ENCODE measurements at places on chromosomes 7 and 10. TPM values are rescaled to one million over a fixed set of nuclear protein-coding genes. Genes with fewer than 3 reads are reported as not detected.

The PIK3CG gene
- under 0.01 TPM for total RNA-seq

The MCM10 gene
- total RNA-seq = 3.2 TPM

The EPO gene
- total RNA-seq = not detected

The CEP41 gene
- 26.6 TPM for total RNA-seq

The CROT gene
- total RNA-seq = 17.3 TPM

The RAB19 gene
- not detected for total RNA-seq

The ASB10 gene
- not detected for total RNA-seq

The CPN1 gene
- not detected for total RNA-seq

The MSS51 gene
- 1.6 TPM for total RNA-seq

The KEL gene
- not detected for total RNA-seq

The FXYD4 gene
- not detected for total RNA-seq

The TAS2R5 gene
- total RNA-seq = not detected

The ANKRD30A gene
- not detected for total RNA-seq

The PHYHIPL gene
- total RNA-seq = 2.3 TPM

The TAS2R40 gene
- total RNA-seq = not detected

The ADIRF gene
- total RNA-seq = 35.6 TPM

The KLHDC10 gene
- 11.5 TPM for total RNA-seq

The ZNF727 gene
- total RNA-seq = not detected

The HOXA10 gene
- total RNA-seq = 24.8 TPM

The ABCB4 gene
- total RNA-seq = 0.29 TPM

Measured in myometrial cell (primary cell).